NCI-H774 (cell line): ENCODE measurements at places on chromosomes 5 and 9.
A peak's percentile ranks its signal among the peaks of the same experiment; 100 is the strongest.

- no peak for DNase-seq
These were observed 8.9 kb downstream of the ZER1 start for GRCh38 chr9:128762671-128763449.

DNA sequence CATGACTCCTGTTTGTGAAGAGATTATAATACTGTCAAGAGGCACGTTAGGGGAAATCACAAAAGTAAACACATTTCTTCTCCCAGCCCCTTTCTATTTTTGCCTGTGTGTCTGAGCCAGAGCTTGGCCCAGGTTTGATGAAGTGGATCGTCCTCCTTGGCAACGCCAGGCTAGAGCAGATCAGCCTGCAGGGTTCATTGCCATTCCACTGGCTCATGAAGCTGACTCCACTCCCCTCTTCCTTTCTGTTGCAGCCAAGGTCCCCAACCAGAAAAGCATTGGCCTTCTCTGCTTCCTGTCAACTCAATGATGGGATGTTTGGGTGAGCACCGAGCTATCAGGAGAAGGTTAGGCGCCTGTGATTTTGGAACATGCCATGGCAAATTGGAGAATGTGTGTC, 3.3 kb downstream of the ADRB2 start:
- no peak for DNase-seq

GRCh38 chr5:132656774-132657355, 1.1 kb upstream of the IL13 start:
- DNase-seq, result no peak

DNA sequence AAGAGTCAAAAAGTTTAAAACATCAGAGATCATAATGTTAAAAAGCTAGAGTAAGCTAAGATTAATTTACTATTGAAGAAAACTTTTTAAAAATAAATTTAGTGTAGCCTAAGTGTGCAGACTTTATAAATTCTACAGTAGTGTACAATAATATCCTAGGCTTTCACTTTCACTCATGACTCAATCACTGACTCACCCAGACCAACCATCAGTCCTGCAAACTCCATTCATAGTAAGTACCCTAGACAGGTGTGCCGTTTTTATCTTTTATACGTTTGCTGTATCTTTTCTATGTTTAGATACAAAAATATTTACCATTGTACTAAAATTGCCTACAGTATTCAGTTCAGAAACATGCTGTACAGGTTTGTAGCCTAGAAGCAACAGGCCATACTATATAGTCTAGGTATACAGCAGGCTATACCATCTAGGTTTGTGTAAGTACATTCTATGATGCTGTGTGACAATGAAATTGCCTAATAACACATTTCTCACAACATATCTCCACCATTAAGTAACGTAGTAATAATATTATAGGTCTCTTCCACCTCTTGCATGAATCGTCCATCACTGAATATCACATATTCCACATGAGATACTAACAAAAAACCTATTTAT, 59.2 kb downstream of the MEGF9 start:
- no peak for DNase-seq

GRCh38 chr5:169097374-169098326, 203.3 kb downstream of the SLIT3 start:
- DNase-seq, result no peak

DNA sequence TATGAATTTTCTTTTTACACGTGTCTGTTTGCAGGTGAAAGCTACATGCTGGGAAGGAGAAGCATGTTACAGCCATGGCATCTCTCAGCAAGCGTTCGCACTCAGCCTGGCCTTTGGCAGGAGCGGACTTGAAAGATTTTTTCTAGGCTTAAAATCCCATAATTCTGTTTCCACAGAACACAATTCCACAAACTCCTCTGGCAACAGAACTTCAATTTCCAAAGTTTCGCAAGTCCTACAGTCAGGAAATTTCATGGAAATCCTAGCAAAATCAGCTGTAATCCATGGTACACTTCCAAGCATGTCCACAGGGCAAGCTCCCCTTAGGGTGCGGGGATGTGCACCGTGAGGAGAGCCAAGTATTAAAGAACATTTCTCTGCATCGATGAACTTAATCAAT, 35.9 kb downstream of the SUB1 start:
- no peak for DNase-seq

DNA sequence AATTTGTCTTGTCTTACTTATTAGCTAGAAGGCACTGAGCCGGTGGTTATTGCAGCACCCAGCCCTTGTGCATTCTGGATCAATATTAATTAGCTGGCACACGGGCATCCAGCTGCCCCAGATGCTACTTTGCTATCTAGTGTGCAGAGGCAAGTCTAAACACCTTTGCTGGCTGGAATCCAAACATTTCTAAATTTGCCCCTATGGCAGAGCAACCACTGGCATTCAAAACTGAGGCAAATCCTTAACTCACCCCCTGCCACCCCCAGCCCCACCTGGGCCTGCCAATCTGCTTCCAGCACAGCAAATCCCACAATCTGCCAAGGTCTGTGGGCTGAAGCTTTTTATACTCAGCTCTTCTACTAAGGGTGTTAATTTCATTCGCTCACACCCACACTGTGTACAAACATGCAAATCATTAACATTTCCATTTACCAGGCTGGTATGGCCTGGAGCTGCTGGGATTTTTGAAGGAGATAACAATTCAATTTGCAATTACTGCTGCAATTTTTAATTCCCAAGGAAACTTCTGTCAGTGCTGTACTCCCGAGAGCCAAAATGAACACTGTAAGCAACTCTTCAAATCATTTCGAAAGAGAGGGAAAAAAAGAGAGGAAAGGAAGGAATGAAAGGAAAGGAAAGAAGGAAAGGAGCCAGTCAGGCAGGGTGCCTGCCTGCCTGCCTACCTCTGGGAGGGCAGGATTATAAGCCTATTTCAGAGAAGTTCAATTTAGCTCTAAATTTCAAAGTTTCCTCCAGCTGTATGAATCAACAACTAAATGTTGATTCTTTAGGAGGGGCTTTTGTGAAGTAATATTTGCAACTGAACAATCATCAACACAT, 35.5 kb downstream of the RAPGEF1 start:
- DNase-seq, result no peak

GRCh38 chr5:68406767-68407241, 191.2 kb downstream of the PIK3R1 start:
- peak; percentile 21 for DNase-seq

DNA sequence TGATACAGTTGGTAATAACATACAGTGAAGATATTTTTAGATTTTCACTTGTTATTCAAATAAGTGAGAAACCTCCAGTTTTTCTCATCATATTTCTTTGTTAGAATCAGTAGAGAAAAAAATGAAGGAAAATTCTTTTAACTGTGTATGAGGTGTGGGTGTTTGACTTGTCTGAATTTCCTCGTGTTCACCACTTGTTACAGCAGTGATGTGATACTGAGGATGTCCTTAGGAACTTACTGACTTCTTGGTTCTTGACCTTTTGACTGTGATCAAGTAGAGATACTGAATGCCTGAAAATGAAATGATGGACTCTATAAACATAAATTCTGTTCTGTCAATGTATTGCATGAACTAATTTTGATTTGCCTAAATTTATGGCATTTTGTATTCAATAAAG, 10.7 kb downstream of the PBX3 start:
- DNase-seq, result no peak

DNA sequence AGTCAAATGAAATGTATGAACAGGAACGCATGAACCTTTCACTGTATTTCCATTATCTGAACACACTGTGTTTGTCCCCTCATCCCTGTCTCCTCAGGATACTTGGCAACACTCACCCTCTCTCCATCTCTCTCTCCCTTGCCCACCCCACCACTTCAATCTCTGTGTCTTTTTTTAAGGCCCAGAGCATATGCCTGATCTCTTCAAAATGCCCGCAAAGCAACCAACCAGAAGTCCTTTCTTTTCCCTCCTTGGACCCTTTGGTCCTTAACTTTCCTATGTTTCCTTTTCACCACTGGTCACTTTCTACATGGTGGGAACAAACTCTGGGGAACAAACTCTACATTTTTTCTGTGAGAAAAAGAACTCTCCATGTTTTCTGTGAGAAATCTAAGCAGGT, 3.2 kb upstream of the IRF1 start:
- no peak for DNase-seq

GRCh38 chr5:173670130-173670651, 53.7 kb upstream of the BOD1 start:
- DNase-seq, result no peak

- DNase-seq, result no peak
These were observed 24.0 kb upstream of the ASPN start for GRCh38 chr9:92506184-92506857.

GRCh38 chr9:95817205-95817604, 58.3 kb upstream of the ERCC6L2 start:
- DNase-seq, result no peak

DNA sequence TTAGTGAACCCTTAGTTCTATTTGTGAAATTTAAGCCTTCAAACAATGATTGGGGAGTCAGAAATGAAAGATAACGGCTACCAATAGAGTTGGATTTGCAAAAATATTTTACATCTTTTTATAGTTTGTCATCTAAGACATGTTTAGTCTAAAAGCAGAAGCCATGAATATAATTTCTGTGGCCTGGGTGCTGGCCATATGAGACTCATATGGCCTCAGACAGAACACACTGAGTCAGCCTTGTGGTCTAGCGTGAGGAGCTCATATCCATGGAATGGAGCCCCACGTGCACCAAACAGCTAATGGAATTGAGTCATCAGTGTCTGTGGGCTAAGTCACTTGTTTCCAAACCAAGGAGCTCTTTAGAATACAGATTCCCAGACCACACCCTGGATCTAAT, 240.7 kb upstream of the NREP start:
- no peak for DNase-seq

GRCh38 chr5:32233220-32233695, 59.1 kb upstream of the GOLPH3 start:
- DNase-seq, result no peak

GRCh38 chr5:32383065-32383464, 61.5 kb downstream of the ZFR start:
- no peak for DNase-seq

- DNase-seq, result peak; percentile 4
These were observed 17.3 kb downstream of the SLC22A5 start for GRCh38 chr5:132386644-132387286.

DNA sequence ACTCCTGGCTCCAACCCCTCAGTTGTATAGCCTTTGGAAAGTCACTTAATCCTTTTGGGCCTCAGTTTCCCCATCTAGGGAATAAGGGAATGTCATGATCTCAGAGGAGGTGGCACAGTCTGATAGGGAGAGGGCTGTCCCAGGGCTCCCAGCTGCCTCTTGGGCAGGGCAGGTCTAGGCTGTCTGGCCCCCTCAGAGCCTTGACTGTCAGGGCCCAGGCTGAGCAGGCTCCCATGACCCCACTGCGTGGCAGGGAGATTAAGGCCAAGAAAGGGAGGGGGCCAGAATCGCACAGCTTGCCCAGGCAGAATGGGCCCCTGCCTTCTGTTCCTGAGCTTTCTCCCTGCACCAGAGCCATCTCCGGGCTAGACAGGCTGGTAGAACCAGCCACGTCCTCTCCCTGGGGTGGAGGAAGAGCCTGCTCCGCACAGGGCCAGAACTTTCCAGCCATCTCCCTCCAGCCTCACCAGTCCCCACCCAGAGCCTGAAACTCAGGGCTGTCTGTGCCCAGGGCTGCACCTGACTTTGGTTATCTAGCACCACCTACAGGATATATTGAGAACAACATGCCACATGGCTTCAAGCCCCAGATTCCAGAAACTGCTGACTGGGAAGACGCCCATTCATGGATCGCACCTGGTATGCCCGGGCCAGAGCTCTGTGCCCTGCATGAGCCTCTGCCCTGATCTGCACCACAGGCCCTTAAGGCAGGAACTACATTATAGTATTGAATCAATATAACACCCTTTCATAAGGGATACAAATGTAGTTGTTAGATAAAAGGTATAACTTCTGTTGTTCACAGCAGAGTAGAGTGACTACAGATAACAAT, 32.1 kb downstream of the NAIF1 start:
- peak; percentile 93 for DNase-seq

- DNase-seq, result no peak
These were observed 7.5 kb upstream of the ZNF367 start for GRCh38 chr9:96425500-96426169.

DNA sequence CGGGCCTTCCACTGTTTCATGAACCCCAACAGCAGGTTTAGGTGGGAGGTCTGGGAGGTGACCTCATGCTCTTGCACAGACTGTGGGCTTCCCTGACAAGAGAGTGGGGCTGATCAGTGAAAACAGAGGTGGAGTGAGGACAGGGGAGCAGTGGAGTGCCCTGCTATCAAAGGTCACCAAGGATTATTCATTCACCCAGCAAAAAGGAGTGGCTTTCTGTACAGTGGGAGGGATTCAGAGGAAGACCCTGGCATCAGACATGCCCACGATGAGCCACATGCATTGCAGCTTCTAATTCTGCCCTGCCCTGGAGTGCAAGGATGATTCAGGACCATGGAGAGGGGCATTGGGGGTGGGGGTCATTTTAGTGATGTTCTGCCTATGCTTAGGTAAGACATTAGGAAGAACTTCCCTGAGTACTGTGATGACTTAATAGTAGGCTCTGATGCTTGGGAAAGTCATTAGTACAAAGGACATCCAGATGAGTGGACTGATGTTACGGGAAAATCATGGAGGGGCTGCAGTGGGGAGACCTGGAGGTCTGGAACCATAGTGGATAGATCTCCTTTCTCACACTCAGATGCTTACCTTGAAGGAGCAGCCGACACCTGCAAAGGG, 12.8 kb downstream of the TRAF1 start:
- DNase-seq, result no peak

GRCh38 chr5:79878136-79878679, 112.9 kb downstream of the MTX3 start:
- DNase-seq, result no peak

DNA sequence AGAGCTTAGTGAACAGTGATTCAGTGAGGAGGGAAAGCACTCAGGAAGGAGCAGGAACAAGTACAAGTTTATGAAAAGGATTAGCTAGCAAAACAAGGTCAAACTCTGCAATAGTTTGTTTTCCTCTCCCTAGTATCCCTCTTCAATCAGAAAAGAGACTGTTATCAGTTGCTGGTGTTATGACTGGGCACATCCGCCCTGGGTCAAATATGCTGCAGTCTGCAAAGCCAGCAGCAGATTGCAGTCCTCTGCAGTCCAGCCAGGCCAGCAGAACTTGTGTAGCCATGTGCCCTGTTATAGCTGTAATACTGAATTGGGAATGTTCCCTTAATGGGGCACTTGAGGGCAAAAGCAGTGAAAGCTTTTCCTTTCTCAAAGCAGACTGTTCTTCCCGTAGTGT, 12.0 kb downstream of the PCDHAC2 start:
- no peak for DNase-seq

DNA sequence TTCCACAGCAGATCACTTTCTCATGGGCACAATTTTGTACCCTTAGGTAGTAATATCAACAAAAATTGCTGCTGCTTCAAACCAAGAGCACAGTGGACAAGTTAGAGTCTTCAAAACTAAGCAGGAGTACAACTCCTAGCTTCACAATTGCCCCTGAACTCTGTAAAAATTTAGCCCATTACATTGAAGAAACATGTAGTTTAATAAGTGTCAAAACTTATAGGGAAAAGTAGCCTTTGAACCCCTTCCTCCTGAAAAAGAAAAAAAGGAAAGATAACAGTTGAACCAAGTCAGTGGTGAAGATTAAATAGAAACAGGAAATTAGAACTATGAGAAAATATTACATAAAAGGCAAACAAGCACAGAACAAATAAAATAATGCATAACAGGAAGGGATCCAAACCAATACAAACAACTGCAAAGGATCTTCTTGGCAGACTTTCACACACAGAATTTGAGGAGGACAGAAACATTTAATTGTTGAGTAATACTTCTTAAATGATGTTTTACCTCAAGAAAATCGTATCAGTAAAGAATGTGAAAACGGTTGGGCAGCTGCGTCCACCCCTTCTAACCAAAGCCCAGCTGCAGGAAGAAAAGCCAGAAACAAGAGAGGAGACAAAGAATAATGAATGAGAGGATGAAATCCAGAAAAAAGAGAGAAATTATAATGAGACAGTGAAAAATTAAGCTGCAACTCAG, 636.0 kb downstream of the NR2F1-AS1 start:
- no peak for DNase-seq

GRCh38 chr5:149069711-149070110, 6.8 kb upstream of the SH3TC2 start:
- DNase-seq, result no peak
